ENCODE measurements at places on chromosomes 6 and 20. TPM values are rescaled to one million over a fixed set of nuclear protein-coding genes. Genes with fewer than 3 reads are reported as not detected.

DNA sequence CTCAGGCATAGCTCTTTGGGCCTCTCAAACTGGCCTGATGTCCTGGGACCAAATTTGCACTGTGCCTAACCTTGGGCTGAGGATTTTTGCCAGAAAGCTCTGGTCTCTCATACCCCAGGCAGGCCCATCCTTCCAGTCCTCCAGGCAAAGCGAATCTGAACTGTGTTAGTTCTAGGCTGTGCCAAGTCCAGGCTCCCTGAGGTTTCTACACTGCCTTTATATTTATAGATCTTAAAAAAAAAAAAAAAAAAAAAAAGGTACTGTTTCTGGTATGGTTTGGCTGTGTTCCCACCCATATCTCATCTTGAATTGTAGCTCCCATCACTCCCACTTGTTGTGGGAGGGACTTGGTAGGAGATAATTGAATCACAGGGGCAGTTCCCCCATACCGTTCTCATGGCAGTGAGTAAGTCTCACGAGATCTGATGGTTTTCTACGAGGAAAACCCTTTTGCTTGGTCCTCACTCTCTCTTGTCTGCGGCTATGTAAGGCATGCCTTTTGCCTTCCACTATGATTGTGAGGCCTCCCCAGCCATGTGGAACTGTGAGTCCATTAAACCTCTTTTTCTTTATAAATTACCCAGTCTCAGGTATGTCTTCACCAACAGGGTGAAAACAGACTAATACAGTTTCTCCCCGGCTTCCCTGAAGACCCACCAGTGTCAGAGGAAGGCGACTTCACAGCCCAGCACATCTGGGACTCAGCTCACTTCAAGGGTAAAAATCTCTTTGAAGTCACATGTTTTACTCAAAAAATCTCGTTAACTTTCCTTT lies 39.0 kb upstream of the TBXT start:
- no peak for DNase-seq

DNA sequence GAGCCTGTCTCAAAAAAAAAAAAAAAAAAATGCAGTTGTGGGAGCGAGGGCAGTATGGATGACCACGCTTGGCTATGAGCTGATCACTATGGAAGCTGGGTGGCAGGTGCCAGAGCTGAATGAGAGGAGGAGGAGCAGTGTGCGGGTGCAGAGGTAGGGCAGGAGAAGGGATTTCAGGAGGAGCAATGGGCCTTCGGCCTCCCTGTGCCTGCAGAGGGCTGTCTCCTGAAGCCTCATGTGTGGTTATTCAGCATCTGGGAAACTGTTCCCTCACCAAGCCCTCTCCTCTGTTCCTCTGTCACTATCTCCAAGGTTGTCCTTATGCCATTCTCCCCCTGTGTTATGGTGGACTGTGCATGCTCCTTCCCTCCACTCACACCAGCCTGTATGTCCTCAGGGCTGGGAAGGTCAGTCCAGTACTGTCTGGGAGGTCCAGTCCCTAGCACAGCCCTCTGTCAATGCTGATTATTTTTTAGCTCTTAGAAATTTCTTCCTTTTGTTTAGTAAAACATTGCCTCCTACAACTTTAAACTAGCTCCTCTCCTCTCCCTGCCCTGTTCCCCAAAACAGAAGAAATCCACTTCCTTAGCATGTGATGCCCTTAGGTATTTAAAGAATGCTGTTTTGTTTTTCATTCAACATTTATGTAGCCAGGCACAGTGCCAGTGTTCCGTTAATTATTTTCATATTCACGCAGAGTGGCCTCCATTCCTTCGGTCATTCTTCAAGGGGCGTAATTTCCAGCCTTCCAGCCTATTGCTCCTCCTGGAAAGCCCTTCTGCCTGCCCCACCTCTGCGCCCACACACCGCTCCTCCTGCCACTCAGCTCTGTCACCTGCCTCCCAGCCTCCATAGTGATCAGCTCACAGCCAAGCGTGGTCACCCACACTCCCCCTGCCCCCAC lies 48.9 kb downstream of the CNBD2 start:
- DNase-seq: no peak

DNA sequence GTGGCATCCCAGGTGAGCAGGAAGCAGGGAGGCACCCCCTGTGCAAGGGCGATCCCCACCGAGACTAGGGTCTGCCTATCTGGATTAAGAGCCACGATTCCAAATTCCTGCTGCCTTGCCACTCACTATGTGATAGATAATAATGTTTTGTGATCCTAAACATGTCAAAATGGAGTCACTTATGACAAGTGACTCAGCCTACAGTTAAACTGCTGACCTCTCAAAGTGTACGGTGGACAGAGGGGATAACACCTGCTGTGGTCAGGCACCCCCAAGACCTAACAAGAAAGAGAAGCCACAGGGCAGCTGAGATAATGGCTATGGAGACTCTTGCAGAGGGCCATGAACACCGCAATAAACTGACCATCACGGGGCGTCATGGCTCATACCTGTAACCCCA lies 16.0 kb upstream of the SNTA1 start:
- DNase-seq: no peak

DNA sequence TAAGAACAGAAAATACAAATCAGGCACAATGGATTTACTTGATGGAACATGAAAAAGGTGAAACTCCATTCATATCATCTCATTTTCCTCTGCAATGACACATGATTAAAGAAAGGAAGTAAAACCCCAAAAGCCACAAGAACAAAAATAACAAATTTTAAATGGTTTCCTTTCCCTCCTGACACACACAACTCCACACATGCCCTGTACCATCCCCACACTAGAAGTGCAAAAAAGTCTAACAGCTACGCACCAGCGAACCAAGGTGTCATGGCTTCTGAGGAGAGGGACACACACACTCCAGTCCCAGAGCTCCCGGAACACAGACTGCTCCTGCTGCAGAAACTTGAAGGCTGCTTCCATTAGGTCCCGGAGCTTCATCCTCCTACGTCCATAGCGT lies 25.3 kb downstream of the MDN1 start:
- no peak for DNase-seq

GRCh38 chr6:138183790-138184134 lies 22.0 kb downstream of the ARFGEF3 start:
- DNase-seq: no peak

GRCh38 chr20:25553819-25554296 lies 31.5 kb downstream of the NINL start:
- no peak for DNase-seq

- no peak for DNase-seq
Measured at GRCh38 chr6:109595998-109596397, 95.0 kb downstream of the AK9 start.

GRCh38 chr6:2596222-2596621 lies 154.5 kb downstream of the MYLK4 start:
- no peak for DNase-seq

- no peak for DNase-seq
Measured at GRCh38 chr20:33463332-33464101, 20.0 kb upstream of the SNTA1 start.

GRCh38 chr6:105137388-105137787 lies 42.4 kb downstream of the POPDC3 start:
- no peak for DNase-seq

GRCh38 chr6:43024436-43024835 lies 3.0 kb downstream of the RRP36 start:
- no peak for DNase-seq

- DNase-seq: no peak
Measured at GRCh38 chr6:9606435-9607134, 808.3 kb downstream of the TFAP2A start.

GRCh38 chr6:115270953-115271352 lies 789.7 kb downstream of the FRK start:
- DNase-seq: no peak

- no peak for DNase-seq
Measured at GRCh38 chr20:51337126-51337805, 205.3 kb downstream of the NFATC2 start.

- DNase-seq: no peak
Measured at GRCh38 chr6:158706369-158706982, 56.6 kb downstream of the SYTL3 start.

- no peak for DNase-seq
Measured at GRCh38 chr20:35774391-35774790, 2.6 kb downstream of the PHF20 start.

GRCh38 chr6:114010540-114010939 lies 39.6 kb upstream of the HDAC2 start:
- no peak for DNase-seq

- no peak for DNase-seq
Measured at GRCh38 chr6:34226731-34227586, 9.7 kb upstream of the HMGA1 start.

- DNase-seq: no peak
Measured at GRCh38 chr6:20955131-20955530, 420.9 kb downstream of the CDKAL1 start.

GRCh38 chr20:50442512-50442911 lies 67.7 kb upstream of the PTPN1 start:
- no peak for DNase-seq

- DNase-seq: no peak
Measured at GRCh38 chr20:10651227-10651990, 22.4 kb downstream of the JAG1 start.

DNA sequence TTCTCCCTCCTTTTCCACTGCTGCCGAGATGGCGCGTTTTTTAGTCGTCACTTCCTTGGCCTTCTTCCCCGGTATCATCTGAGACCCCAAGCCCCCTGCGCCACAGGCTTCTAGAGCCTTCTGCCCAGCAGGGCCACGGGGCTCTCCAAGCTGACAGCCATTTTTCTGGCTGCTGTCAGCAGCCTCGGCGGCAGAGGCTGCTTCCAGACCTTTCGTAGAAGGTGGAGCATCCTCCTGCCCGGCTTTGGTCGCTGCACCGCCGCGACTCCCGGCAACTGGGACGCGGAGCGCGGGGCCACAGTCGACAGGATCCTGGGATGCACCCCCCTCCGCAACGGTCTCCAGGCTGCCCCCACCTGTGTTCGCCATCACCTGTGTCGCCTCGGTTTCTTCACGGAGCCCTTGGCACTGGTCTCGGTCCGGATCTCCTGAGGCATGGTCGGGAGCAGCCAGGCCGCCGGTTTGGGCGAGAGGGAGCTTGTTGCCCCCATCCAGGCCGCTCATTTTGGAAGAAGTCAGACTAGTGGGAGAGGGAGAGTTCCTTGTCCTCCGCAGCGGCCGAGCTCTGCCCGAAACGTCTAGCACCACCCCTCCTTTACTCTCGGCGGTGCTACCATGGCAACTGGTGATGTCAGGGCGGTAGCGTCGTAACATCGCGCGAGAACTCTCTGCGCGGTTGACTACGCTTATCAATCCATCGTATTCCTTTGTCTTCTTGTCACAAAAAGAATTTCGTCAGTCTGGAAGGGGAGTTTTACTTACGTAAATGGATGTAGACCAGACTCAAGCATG lies at the start of gene TSPYL4:
Gene TSPYL4 (minus strand): TSS at position 571 of the 792 bp plus-strand sequence. CDS start 67 bp downstream, at position 504.
- peak; percentile 96 for DNase-seq

- DNase-seq: no peak
Measured at GRCh38 chr6:25692472-25692871, 40.5 kb downstream of the SCGN start.

GRCh38 chr6:2733324-2733723 lies 17.4 kb downstream of the MYLK4 start:
- no peak for DNase-seq

The DACT2 gene
- 4.6 TPM for total RNA-seq

The SASH1 gene
- 54.2 TPM for total RNA-seq

The TTLL9 gene
- total RNA-seq: 0.37 TPM

The ESR1 gene
- not detected for total RNA-seq

The VWA7 gene
- total RNA-seq: 0.15 TPM

The TAGAP gene
- total RNA-seq: not detected

The SMPDL3A gene
- 8.2 TPM for total RNA-seq

The FAM83C gene
- not detected for total RNA-seq

The CLPSL2 gene
- not detected for total RNA-seq

The PKIB gene
- total RNA-seq: 42.1 TPM

The PRPH2 gene
- total RNA-seq: not detected

The TCP11 gene
- not detected for total RNA-seq

The RIPOR2 gene
- total RNA-seq: 0.92 TPM
